ENCODE measurements at places on chromosomes 2 and 18. TPM values are rescaled to one million over a fixed set of nuclear protein-coding genes. Genes with fewer than 3 reads are reported as not detected.

GRCh38 chr2:27122791-27123190 lies 824 bp upstream of the ABHD1 start:
- no peak for DNase-seq
- peak overlapping the region; percentile 79 for H3K4me3 ChIP-seq
- H3K4me1 ChIP-seq: peaks cover 14% of the 10 kb centered on the region
- peaks cover 46% of the 10 kb centered on the region for H3K27me3 ChIP-seq
- no peak overlapping the region for H3K27ac ChIP-seq

DNA sequence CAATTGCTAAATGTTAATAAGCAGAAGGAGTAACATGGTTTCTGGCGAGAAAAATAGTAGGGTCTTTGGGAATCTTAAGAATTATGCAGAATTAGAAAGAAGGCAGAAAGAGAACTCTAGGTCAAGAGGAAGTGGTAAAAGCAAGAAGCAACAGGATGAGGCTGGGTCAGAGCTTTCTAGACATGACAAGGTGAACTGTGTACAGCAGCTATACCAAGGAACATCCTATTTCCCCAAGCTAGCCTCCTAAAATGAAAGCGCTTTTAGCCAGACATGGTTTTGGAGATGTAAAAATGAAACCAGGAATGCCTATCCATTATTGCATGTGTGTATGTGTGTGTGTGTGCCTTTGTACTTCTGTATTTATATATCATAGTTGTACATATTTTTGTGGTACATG lies 42.3 kb upstream of the STAT1 start:
- peak overlapping the region; percentile 71 for H3K27ac ChIP-seq
- peaks cover 42% of the 10 kb centered on the region for H3K36me3 ChIP-seq
- DNase-seq: peak; percentile 28
- H3K27me3 ChIP-seq: no peaks in the 10 kb centered on the region

DNA sequence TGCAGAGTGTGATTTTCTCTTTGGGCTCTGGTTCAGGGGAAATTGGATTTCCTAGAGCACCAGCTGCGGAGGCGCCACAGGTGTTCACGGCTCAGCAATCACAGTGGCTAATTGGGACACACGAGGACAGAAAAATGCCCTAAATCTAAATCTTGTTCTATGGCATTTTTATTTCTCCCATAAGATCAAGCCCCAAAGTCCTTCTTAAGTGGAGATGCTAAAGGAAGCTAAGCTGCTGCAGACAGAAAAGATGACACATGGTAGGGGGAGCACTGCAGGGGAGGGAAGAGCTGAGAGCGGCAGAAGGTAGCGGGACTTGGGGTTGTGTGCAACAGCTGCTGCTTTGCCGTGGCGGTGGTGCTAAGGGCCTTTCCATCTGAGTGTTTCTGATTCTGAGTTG lies 280.6 kb downstream of the MYT1L start:
- no peaks in the 10 kb centered on the region for H3K36me3 ChIP-seq
- no peak for DNase-seq
- H3K27me3 ChIP-seq: no peaks in the 10 kb centered on the region
- no peak overlapping the region for H3K27ac ChIP-seq

GRCh38 chr2:158266111-158266510 lies 164.4 kb downstream of the UPP2 start:
- no peaks in the 10 kb centered on the region for H3K4me1 ChIP-seq
- no peak overlapping the region for H3K27ac ChIP-seq
- DNase-seq: no peak
- no peaks in the 10 kb centered on the region for H3K36me3 ChIP-seq
- no peak overlapping the region for H3K4me3 ChIP-seq

DNA sequence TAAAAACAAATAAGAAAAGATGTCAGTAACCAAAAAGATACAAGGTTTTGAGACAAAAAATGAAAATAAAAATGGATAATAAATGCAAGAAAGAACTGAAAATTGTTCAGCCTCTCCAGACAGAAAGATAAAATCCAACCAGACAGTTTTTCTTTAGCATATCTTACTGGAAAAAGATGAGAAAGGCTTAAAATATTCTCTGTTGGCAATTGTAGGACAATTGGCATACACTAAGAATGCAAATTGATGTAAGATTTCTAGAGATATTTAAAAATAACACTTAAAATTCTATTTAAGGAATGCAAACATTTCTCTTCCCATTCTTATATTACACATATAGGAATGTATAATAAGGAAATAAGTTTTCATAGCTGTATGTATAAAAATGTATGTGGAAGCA lies 590.6 kb downstream of the DSC3 start:
- H3K27ac ChIP-seq: no peak overlapping the region
- H3K4me1 ChIP-seq: no peaks in the 10 kb centered on the region
- no peak overlapping the region for H3K4me3 ChIP-seq
- H3K36me3 ChIP-seq: no peaks in the 10 kb centered on the region
- H3K27me3 ChIP-seq: no peaks in the 10 kb centered on the region
- DNase-seq: no peak

DNA sequence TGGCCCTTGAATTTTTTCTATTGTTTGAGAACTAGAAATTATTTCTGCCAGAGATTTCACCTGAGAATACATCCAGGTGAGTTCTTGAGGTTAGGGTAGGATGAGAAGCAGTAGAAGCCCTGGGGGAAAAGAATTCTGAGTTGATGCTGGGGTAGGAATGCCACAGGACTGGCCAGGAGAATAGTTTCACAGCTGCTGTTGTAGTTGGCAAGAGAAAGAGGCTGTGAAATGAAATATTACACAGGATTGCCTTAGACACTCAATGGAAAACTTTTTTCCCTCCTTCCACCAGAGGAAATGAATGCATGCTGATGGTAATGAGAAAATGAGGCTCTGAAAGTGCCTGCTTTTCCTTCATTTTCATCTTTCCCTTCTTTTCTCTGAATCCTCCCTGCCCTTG lies 54.6 kb downstream of the PRKCE start:
- H3K27me3 ChIP-seq: no peaks in the 10 kb centered on the region
- DNase-seq: no peak
- H3K27ac ChIP-seq: no peak overlapping the region
- no peak overlapping the region for H3K4me3 ChIP-seq
- no peaks in the 10 kb centered on the region for H3K4me1 ChIP-seq
- H3K36me3 ChIP-seq: peaks cover 5% of the 10 kb centered on the region

GRCh38 chr18:7370802-7371201 lies 139.9 kb downstream of the LRRC30 start:
- H3K27me3 ChIP-seq: no peaks in the 10 kb centered on the region
- H3K36me3 ChIP-seq: no peaks in the 10 kb centered on the region
- H3K4me3 ChIP-seq: no peak overlapping the region
- no peak for DNase-seq

DNA sequence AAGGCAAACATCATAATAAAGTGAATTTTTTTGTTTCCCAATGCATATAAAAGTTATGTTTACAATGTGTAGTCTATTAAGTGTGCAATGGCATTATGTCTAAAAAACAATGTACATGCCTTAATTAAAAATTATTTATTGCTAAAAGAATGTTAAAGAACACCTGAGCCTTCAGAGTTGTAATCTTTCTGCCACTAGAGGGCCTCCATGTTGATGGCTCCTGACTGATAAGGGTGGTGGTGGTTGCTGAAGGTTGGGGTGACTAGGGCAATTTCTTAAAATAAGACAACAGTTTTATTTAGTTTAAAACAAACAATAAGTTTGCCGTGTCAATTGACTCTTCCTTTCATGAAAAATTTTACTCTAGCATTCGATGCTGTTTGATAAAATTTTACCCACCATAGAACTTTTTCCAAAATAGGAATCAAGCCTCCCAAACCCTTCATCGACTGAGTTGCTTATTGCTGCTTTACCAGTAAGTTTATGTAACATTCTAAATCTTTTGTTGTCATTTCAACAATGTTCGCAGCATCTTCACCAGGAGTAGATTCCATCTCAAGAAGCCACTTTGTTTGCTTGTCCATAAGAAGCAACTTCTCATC lies 32.3 kb downstream of the MAP3K2 start:
- peaks cover 11% of the 10 kb centered on the region for H3K4me1 ChIP-seq
- H3K27ac ChIP-seq: no peak overlapping the region
- H3K36me3 ChIP-seq: no peaks in the 10 kb centered on the region
- no peak overlapping the region for H3K4me3 ChIP-seq

DNA sequence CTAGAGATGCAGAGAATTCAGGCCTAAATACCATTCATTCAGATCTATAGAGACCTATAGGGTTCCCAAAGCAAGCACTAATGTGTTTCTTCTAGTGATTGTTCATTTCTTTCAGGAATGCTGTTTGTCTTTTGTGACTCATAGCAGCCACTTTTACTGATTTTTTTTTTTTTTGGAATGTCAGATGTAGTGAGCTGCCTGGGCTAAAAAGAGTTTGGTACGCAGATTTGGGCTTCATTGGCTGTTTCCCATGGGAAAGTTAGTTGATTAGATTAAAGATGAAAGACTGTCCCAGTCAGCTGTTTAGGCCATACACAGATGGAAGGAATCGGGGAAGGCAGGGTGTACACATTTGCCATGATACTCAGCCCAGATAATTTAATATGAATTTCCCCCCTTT lies 87.6 kb downstream of the CDC42EP3 start:
- no peak overlapping the region for H3K4me3 ChIP-seq
- no peaks in the 10 kb centered on the region for H3K27me3 ChIP-seq
- peak overlapping the region; percentile 99 for H3K27ac ChIP-seq
- peaks cover 71% of the 10 kb centered on the region for H3K4me1 ChIP-seq
- DNase-seq: no peak
- H3K36me3 ChIP-seq: peaks cover 14% of the 10 kb centered on the region

GRCh38 chr2:39266916-39267434 lies 23.2 kb upstream of the CDKL4 start:
- peaks cover 8% of the 10 kb centered on the region for H3K36me3 ChIP-seq
- peaks cover 23% of the 10 kb centered on the region for H3K4me1 ChIP-seq
- DNase-seq: no peak
- H3K4me3 ChIP-seq: no peak overlapping the region

DNA sequence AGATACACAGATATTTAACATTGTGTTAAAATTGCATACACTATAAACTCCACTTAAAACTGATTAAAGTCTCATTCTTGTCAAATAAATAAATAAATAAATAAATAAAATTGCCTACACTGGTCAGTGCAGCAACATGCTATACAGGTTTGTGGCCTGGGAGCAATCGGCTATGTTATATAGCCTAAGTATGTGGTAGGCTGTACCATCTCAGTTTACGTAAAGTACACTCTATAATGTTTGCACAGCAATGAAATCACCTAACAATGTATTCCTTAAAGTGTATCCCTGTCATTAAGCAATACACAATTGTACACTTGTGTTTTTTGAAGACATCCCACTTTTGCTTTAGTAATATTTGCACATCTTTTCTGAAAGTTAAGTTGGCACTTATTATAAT lies 337.7 kb upstream of the SETBP1 start:
- no peaks in the 10 kb centered on the region for H3K27me3 ChIP-seq
- no peak overlapping the region for H3K27ac ChIP-seq
- H3K4me3 ChIP-seq: no peak overlapping the region
- no peaks in the 10 kb centered on the region for H3K4me1 ChIP-seq
- no peak for DNase-seq

DNA sequence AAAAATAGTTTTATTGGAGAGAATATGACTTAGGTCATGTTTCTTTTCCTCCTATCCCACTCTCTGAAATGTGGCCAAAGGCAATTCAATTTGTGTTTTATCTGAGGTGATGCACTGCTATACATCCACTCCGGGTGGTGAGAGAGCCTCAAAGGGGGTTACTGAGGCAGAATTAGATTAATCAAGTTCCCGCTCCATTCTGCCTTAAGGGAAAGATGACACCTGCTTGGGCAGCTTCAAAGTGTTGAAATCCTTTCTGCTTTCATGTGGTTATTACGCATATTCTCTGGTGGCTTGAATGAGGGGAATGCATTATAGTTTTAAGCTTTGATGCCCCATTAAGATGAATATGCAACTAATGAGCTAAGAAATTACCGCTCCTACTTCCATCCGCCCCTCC lies 213.0 kb upstream of the TMEFF2 start:
- no peaks in the 10 kb centered on the region for H3K27me3 ChIP-seq
- DNase-seq: no peak
- no peaks in the 10 kb centered on the region for H3K36me3 ChIP-seq

DNA sequence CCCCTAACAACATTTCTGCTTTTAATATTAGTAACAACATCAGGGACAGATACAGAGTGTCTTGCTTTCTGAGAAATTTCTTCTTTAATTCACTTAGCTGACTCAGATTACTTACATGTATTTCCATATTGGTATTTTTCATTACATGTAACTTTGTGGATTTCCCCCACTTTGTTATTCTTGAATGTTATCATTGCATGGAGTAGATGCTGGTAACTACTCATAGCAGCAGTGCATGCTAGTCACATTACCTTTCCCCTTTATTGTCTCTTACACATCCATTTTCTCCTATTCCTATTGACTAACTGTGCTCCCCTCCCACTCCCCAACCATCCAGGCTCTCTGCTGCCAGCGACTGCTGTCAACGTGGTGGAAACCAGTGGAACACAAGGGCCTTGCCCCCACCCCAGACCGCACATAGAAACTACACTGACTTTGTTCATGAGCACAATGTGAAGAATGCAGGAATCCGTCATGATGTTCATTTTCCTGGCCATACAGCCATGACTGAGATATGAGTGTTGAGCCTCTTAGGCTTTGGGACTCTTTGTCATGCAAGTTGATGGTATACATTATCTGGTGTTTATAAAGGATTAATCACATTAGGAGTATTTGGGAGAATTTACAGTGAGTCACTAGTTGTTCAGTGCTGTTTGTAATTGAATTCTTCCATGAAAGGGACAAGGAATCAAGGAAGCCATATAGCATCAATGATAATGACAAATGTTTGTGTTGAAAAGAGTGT lies 91.0 kb downstream of the EPB41L5 start:
- H3K36me3 ChIP-seq: no peaks in the 10 kb centered on the region
- DNase-seq: no peak
- no peak overlapping the region for H3K4me3 ChIP-seq
- H3K27me3 ChIP-seq: peaks cover 12% of the 10 kb centered on the region
- peaks cover 3% of the 10 kb centered on the region for H3K4me1 ChIP-seq
- no peak overlapping the region for H3K27ac ChIP-seq

GRCh38 chr2:157172866-157173578 lies 84.5 kb upstream of the GALNT5 start:
- H3K27me3 ChIP-seq: peaks cover 21% of the 10 kb centered on the region
- H3K4me3 ChIP-seq: no peak overlapping the region
- H3K4me1 ChIP-seq: no peaks in the 10 kb centered on the region
- DNase-seq: no peak

DNA sequence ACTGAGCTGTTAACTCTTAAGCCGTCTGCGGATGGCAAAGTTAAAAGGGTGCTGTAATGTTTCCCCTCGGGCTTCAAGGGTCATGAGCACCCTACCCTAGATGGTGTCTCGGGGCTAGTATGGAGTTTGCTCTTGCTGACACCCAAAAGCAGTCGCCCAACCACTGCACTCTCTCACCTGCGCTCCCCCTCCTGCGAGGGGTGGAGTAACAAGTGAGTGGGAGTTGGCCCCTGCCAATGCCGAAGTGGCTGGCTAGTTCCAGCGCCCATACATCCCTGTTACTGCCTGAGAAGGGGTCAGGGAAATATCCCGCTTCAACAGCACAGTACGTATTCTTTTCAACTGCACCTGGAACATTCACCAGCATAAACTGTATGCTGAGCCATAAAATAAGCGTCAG lies 47.5 kb downstream of the FAM117B start:
- H3K36me3 ChIP-seq: peaks cover 10% of the 10 kb centered on the region
- DNase-seq: no peak
- H3K4me1 ChIP-seq: peaks cover 7% of the 10 kb centered on the region
- H3K4me3 ChIP-seq: no peak overlapping the region

GALNT5 gene
- total RNA-seq: not detected

KCNK3 gene
- total RNA-seq: not detected

VIL1 gene
- total RNA-seq: not detected

SLC4A3 gene
- not detected for total RNA-seq

DSC1 gene
- not detected for total RNA-seq

DNAH7 gene
- total RNA-seq: not detected

DTYMK gene
- 57.7 TPM for total RNA-seq

TRIM43 gene
- 0.73 TPM for total RNA-seq

IL36A gene
- total RNA-seq: not detected

ANKRD30BL gene
- not detected for total RNA-seq

IMP4 gene
- total RNA-seq: 58.9 TPM

All from activated CD4-positive, alpha-beta memory T cell treated with anti-CD3 and anti-CD28 coated beads, Interleukin-2, amount 10 ng/mL, durations not matched to agents 7 days and 5 days (primary cell).